ENCODE measurements at places on chromosomes 1 and 21. TPM values are rescaled to one million over a fixed set of nuclear protein-coding genes. Genes with fewer than 3 reads are reported as not detected.

Gene RPS27
- 320 TPM for total RNA-seq

Gene POGZ
- total RNA-seq, result 15.0 TPM

Gene STYXL2
- not detected for total RNA-seq

Gene BTBD19
- 0.56 TPM for total RNA-seq

Gene SLC6A9
- total RNA-seq, result 2.0 TPM

Gene CENPS
- total RNA-seq, result 11.4 TPM

Gene FAM229A
- total RNA-seq, result 0.36 TPM

Gene PEX14
- total RNA-seq, result 8.9 TPM

Gene ERICH3
- not detected for total RNA-seq

Gene GCSAML
- total RNA-seq, result not detected

Gene ADAMTS5
- total RNA-seq, result 1.1 TPM

Gene OVAAL
- not detected for total RNA-seq

Gene NIBAN1
- total RNA-seq, result 10.3 TPM

Gene PLA2G2D
- not detected for total RNA-seq

Gene STRIP1
- 31.4 TPM for total RNA-seq

Gene KRTAP11-1
- total RNA-seq, result not detected

Gene EXTL1
- total RNA-seq, result 0.90 TPM

Gene IL19
- not detected for total RNA-seq

Gene OR6N1
- total RNA-seq, result not detected

Gene FMN2
- 50.0 TPM for total RNA-seq

Gene TBX19
- total RNA-seq, result 0.28 TPM

Gene FMO5
- total RNA-seq, result 0.83 TPM

Gene UTS2
- total RNA-seq, result not detected

Gene KRTAP22-2
- total RNA-seq, result not detected

Gene GJA5
- not detected for total RNA-seq

Gene OTUD3
- 2.9 TPM for total RNA-seq

Gene SPATA17
- total RNA-seq, result 0.18 TPM

Gene NOS1AP
- 0.18 TPM for total RNA-seq

Gene C1orf105
- total RNA-seq, result not detected

Gene ELF3
- total RNA-seq, result not detected

Gene APOBEC4
- total RNA-seq, result not detected

Gene RPTN
- total RNA-seq, result not detected

Gene TRIM33
- 40.1 TPM for total RNA-seq

Gene KLHDC7A
- not detected for total RNA-seq

Gene TSPAN2
- 0.83 TPM for total RNA-seq

Gene FAM177B
- not detected for total RNA-seq

Gene IL12RB2
- total RNA-seq, result not detected

Gene KIAA0040
- under 0.01 TPM for total RNA-seq

Gene CFAP126
- total RNA-seq, result not detected

Gene DNALI1
- 9.1 TPM for total RNA-seq

Gene TMEM81
- total RNA-seq, result 1.8 TPM

Gene SLC37A1
- 0.36 TPM for total RNA-seq

Gene RIMKLA
- not detected for total RNA-seq

Gene TSPAN1
- 0.18 TPM for total RNA-seq

Gene DRAM2
- total RNA-seq, result 71.9 TPM

Gene RIPPLY3
- not detected for total RNA-seq

Gene ZSWIM5
- total RNA-seq, result under 0.01 TPM

Gene CNIH4
- 73.1 TPM for total RNA-seq

Gene FAM167B
- 0.18 TPM for total RNA-seq

Gene HMGCS2
- total RNA-seq, result not detected

Gene TYW3
- total RNA-seq, result 16.5 TPM

Gene DCLRE1B
- total RNA-seq, result 6.1 TPM

Gene TTLL10
- total RNA-seq, result not detected

Gene CGN
- 0.36 TPM for total RNA-seq

Gene SELE
- total RNA-seq, result not detected

Data from IMR-90 (cell line).